Mammary epithelial cell (primary cell): ENCODE measurements at places on chromosomes 3 and 15.
A peak's percentile ranks its signal among the peaks of the same experiment; 100 is the strongest.

- peak; percentile 15 for DNase-seq
These were observed 64.6 kb downstream of the CYP11A1 start for GRCh38 chr15:74302821-74303359.

GRCh38 chr3:195913382-195913781 lies 5.0 kb upstream of the TNK2 start:
- no peak for DNase-seq

DNA sequence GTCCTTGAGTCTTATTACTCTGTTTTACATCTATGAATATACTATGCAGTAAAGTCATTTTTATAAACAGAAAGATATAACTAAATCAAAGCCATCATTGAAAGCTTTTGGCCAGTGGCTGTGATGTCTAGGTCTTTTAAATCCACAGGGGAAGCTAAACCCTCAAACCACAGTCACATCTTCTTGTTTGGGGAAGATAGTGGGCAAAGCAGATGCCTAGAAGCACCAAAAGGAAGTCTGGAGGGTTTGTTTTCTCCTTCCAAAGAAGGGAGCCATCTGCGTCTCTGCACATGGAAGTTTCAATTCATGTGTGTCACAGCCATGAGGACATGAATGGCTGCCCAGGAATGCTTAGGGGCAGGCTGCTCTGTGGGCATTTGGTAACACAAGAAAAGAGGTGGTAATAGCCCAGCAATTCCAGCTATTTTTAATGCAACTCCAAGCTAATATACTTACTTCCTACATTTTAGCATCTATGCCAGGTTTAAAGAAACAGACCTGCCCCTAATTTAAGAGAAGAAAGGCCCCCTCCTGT lies 322.2 kb downstream of the SLC9A9 start:
- DNase-seq: peak; percentile 1

- DNase-seq: peak; percentile 9
These were observed 246.1 kb downstream of the ZIC1 start for GRCh38 chr3:147655236-147655635.

DNA sequence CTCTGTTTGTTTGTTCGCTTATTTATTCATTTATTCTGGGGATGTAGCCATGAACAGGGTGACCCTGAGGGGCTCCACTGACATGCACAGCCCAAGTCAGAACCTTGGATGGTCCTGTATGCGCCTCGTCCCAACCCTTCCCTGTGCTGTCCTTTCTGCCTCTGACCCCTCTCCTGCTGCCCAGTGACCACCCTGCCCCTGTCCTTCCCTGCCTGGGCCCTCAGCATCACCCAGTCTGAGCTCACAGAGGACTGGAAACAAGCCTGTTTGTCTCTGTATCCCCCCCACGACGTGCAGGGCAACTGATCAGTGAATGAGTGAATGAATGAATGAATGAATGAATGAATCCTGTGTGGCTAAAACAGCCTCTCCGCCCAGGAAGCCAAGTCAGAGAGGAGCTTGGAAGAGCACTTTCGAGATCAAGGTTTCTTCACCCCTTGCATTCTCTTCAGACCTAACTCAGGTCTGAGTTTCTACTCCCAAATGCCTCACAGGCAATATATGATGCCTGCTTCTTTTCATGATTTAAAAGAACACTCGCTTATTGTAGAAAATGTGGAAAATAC lies 157.7 kb downstream of the SMAD6 start:
- no peak for DNase-seq

DNA sequence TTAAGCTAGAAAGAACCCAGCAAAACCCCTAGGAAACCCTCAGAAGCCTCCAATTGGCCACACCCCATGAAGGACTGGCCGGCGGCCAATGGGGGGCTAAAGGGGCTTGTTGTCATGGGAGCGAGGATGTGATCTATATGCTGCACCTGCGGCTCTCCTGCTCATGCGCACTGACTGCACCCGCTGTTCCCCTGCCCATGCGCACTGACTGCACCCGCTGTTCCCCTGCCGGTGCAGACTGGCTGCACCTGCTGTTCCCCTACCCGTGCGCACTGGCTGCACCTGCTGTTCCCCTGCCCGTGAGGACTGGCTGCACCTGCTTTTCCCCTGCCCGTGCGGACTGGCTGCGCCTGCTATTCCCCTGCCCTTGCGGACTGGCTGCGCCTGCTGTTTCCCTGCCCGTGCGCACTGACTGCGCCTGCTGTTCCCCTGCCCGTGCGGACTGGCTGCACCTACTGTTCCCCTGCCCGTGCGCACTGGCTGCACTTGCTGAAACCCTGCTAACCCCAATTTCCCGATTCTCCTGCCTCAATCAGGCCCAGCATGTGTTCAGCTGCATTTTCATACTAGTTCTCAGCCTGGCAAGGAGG lies 16.8 kb upstream of the MCCC1 start:
- DNase-seq: peak; percentile 28

GRCh38 chr3:109275702-109276293 lies 40.5 kb downstream of the DPPA2 start:
- peak; percentile 14 for DNase-seq

DNA sequence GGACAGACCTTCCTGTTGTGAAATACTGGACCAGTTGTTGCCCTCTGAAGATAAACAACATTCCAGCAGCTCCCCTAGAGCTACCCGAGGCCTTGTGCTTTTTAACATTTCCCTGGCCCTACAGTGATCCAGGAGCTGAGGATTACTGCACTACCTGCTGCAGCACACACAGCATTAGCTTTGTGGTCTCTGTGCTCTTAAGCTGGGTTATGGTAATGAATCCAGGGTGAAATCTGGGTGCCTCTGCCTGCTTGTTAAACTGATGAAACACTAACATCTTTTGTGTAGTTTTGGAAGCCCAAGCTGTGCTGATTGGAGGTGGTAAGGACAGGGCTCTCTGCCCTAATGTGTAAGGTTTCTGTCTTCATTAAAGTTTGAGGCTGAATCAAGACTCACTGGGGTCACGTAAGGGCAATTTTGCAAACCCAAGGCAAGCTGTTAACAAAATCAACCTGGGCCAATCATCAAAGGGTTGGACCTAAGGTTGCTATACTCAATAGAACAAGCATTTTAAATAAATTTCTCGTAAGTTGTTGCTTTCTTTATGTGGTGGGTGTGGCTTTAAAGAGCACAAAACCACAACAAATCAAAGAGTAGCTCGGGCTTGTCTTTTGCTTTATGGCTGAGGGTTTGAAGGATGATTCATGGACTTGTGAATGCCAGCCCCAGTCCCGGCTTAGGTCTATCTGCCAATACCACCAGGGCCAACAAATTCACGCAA lies 183.9 kb downstream of the TPRG1 start:
- DNase-seq: peak; percentile 91
